ENCODE measurements at places on chromosomes 1 and 21. TPM values are rescaled to one million over a fixed set of nuclear protein-coding genes. Genes with fewer than 3 reads are reported as not detected.

GSTM1 gene
- not detected for polyA plus RNA-seq

SMIM11 gene
- 100 TPM for polyA plus RNA-seq

TNFAIP8L2 gene
- not detected for polyA plus RNA-seq

DCAF6 gene
- 44.8 TPM for polyA plus RNA-seq

SPOCD1 gene
- polyA plus RNA-seq = not detected

SLC45A1 gene
- polyA plus RNA-seq = 13.7 TPM

WNT4 gene
- 5.1 TPM for polyA plus RNA-seq

PLCH2 gene
- 6.6 TPM for polyA plus RNA-seq

GABPA gene
- polyA plus RNA-seq = 41.1 TPM

WDR64 gene
- not detected for polyA plus RNA-seq

VHLL gene
- polyA plus RNA-seq = 1.4 TPM

PCNX2 gene
- 17.2 TPM for polyA plus RNA-seq

TSTD1 gene
- 63.5 TPM for polyA plus RNA-seq

CD244 gene
- polyA plus RNA-seq = not detected

LRRC71 gene
- not detected for polyA plus RNA-seq

ZYG11A gene
- polyA plus RNA-seq = 0.40 TPM

TENT5C gene
- 0.42 TPM for polyA plus RNA-seq

SELENBP1 gene
- polyA plus RNA-seq = not detected

ETV3L gene
- not detected for polyA plus RNA-seq

IQGAP3 gene
- not detected for polyA plus RNA-seq

RHBDL2 gene
- polyA plus RNA-seq = not detected

CLCA1 gene
- not detected for polyA plus RNA-seq

All from neural cell (in vitro differentiated cells).